Neural progenitor cell (in vitro differentiated cells): ENCODE measurements at places on chromosomes 7 and 10.
A peak's percentile ranks its signal among the peaks of the same experiment; 100 is the strongest.

DNA sequence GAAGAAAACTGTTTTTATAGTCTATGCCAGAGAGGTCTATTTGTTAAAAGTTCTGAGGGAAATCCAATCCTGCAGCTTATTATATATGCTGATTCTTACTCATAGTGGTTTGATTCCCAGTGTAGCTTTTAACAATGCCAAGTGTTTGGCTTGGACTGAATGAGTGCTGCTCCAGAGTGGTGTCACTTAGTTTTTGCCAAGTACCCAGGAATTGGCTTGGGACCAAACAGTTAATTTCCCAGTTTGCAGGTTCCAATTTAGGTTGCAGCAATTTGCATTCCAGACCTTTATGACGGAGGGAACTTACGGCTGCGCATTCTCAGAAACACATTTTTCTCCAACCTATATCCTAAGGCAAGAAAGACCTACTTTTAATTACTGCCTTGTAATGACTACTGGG is 32.4 kb downstream of the NSUN6 start:
- H3K36me3 ChIP-seq: peaks cover 8% of the 10 kb centered on the region
- H3K4me1 ChIP-seq: no peaks in the 10 kb centered on the region
- H3K27me3 ChIP-seq: no peaks in the 10 kb centered on the region
- no peak for DNase-seq
- H3K4me3 ChIP-seq: no peak overlapping the region
- H3K27ac ChIP-seq: no peak overlapping the region

DNA sequence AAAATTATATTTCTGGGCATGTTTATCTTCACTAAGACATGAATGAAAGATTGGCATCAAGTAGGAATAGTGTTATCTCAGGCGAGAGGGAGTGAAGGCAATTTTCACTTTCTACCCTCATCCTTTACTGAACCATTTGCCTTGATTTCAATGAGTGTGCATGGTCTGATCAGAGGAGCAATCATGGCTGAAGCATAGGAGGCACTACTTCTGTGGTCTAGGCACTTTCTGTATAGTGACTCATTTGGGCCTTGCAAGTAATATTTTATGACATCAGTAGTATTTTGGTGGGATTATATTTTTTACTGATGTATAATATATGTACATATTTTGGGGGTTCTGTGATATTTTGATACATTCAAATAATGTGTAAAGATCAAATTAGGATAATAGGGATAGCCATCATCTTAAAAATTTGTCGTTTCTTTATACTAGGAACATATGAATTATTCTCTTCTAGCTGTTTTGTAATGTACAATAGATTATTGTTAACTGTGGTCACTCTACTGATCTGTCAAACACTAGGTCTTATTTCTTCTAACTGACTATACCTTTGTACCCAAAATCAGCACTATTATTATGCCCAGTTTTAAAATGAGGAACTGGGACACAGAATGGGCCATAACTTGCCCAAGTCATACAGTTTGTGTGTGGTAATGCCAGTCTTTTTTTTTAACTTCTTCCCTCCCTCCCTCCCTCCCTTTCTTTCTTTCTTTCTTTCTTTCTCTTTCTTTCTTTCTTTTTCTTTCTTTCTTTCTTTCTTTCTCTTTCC is 101.9 kb downstream of the RAB11FIP2 start:
- H3K4me1 ChIP-seq: peaks cover 16% of the 10 kb centered on the region
- no peaks in the 10 kb centered on the region for H3K27me3 ChIP-seq
- DNase-seq: no peak
- no peaks in the 10 kb centered on the region for H3K36me3 ChIP-seq
- H3K27ac ChIP-seq: no peak overlapping the region

DNA sequence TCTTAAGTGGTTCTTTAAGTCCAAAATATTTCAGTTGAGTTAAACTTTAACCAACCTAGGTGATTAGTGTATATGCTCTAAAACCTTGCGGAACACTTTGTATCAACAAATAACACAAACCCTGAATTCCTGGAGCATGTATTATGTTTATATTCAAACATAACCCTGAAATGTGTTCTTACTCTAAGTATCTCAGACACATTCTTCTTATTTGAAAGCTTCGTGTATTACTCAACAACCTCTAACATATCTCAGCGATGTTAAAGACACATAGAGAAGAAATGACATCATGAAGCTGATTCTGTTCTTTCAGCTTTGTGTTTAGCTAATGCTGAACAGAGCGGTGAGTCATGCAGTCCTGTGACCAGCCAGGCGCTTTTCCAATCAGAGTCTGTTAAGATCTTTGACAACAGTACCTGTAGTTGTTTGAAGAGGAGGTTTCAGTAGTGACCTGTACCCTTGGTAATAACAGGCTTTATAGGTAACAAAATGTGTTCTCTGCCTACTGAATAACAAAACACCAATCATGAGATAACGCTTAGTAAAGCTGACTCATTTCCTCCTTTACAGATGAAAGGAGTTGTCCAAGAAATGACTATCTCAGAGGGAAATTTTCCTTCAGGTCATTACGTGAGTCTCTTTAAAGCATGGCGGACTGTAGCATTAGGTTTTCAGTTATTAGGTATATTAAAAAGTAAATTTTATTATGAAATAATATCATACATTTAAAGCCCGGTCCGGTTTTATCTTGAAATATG is 67.3 kb upstream of the KLF6 start:
- no peaks in the 10 kb centered on the region for H3K36me3 ChIP-seq
- H3K4me1 ChIP-seq: peaks cover 3% of the 10 kb centered on the region
- no peak overlapping the region for H3K4me3 ChIP-seq
- H3K27me3 ChIP-seq: no peaks in the 10 kb centered on the region

- H3K4me3 ChIP-seq: no peak overlapping the region
- no peaks in the 10 kb centered on the region for H3K36me3 ChIP-seq
- peak; percentile 70 for DNase-seq
- H3K4me1 ChIP-seq: peaks cover 20% of the 10 kb centered on the region
- H3K27ac ChIP-seq: no peak overlapping the region
Measured at GRCh38 chr7:91636129-91636724, 244.3 kb downstream of the MTERF1 start.
